Stimulated activated CD8-positive, alpha-beta memory T cell treated with anti-CD3 and anti-CD28 coated beads, Interleukin-4, amount 100 ng/mL, for 4 hours (primary cell): ENCODE measurements at places on chromosomes 2 and 18.

- no peak for DNase-seq
Observed at GRCh38 chr2:39706945-39707344, 41.2 kb downstream of the TMEM178A start.

DNA sequence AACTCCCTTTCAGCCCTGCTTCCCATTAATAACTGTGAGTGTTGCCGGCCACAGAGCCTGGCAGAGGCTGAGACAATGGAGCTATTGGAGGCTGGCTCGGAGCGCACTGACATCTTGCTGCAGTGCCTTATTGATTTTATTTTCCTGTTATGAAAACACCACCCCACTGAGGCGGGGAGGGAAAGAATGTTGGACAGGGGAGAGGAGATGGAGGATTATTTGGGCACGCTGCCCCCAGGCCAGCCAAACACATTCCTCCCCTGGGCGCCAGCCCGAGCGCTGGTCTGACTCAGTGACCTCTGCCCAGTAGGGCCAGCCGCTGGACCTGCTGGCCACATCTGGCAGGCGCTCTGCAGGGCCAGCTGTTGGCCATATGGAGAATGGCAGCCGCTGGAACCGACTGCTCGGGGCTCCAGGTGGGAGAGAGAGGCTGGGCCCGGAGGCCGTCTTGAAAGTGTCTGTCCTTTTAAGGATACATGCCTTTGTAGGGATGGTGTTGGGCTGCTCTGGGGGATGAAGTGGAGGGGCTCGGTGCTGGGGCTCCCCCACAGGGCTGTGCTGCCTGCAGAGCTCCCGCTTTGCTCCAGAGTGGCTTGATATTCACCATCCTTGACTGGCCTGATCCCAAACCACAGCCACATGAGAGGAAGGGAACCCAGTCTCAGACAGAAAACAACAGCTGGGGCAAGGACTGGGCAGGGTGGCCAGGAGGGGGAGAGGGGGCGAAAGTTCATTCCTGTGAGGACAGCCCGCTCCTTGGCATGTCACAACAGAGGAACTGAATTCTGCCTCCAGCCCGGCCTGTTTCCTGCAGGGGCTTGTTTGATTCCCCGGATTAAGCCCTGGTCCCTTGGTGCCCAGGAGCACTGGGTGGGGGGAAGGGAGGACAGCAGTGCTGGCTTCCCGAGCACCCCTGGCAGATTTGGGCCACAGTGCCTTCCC lies 179.0 kb downstream of the KLHL29 start:
- no peak for DNase-seq

DNA sequence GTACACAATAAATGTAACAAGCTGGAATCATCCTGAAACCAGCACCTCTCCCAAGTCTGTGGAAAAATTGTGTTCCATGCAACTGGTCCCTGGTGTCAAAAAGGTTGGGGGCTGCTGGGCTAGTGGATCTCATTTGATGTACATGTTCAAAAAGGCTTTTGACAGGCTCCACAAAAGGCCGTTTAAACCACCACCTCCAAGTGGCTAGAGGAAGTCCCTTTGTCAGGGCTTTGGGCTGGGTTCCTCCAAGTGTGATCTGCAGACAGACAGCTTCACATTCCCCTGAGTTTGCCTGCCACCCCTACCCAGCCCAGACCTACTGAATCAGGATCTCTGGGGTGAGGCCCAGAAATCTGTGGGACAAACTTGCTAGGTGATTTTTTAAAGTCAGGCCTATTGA lies 84.7 kb downstream of the TGFA start:
- DNase-seq, result no peak

DNA sequence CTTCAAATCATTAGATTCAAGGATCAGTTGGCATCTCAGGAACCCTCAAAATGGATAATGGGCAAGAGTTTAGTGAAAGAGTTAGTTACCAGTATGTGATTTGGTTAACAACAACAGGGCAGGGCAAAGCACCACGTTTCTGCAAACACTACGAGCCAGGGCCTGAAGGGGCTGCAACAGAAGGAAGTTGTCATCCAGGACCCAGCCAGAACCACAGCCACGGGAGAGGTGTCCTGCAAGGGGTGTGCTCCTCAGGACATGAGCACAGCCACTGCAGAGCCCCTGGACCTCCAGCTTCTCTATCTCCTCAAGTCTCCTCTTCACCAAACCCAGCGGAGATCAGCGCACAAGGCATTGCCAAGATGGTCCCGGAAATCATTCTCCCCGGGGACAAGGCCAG lies 173.3 kb upstream of the PIEZO2 start:
- no peak for DNase-seq

GRCh38 chr2:203737360-203737759 lies 30.9 kb downstream of the CD28 start:
- no peak for DNase-seq

- no peak for DNase-seq
Observed at GRCh38 chr2:119062179-119062578, 96.4 kb downstream of the C1QL2 start.

DNA sequence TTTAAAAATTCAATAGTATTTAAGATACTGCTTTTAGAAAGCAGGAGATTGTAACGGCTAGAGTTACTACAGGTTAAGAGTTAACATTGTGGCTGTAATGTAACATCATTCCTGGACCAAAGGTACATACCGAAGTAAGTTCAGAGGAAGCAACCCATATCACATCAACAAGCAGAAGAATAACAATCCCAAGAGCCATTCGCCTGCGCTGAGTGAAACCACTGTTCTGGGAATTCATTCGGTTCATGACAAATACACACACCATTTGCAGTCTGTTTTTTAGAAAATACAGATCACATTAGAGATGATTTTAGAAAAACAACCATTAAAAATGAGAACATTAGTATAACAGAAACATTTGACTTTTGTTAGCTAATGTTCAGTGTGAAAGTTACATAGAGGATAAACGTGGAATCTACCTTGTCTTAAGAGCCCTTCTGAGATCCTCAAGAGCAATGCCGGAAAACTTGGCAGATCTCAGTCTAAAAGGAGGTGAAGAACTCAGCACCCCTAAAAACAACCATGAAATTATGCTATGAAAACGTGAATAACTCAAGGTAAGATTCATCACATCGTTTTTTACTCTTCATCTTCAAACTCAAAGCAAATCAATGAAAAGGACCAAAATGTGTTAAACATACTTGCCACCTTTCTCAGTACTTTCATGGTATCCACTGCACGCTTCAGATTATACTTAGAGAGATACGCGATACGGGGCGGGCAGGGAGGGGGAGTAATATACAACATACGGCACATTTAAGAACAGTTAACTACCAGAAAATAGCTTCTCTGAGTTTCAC lies 1.2 kb downstream of the SLC35F5 start:
- DNase-seq, result no peak

GRCh38 chr18:75261430-75262223 lies 51.0 kb downstream of the TSHZ1 start:
- no peak for DNase-seq

DNA sequence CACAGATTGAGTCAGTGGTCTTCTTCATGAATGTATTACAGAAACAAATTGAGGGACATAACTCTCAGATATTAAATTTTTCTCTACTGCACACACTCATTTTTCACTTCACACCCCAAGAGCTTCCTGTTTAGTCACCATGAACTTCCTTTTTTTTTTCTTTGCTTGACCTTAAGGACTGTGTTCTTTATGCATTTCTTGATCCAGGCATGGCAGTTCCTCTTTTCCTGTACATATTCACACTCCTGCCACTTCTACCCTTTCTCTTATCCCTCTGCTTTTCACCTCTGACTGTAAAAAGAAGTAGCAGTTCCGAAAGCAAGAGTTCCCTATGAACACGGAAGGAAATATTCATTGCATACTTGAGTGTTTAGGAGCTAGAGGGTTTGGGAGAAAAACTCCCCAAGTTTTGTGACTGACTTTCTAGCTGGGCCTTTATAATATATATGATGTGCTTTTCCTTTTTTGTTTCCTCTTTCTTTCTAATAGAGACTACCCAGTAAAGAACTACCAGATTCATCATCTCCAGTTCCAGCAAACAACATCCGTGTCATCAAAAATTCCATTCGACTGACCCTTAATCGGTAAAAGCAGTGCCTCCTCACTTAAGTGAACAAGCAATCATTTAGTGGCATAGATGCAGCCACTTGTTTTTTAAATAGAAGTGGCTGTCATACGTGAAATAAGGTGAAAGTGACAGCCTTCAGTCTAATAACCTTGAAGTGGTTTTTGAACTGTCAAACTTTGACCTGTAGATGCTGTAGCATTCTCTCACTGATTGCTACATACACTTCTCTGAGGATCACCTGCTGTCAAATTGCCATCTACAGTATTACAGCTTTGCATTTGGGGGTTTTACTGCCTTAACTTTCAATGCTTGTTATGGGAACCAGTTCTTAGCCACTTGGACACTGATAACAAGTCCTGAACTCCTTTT lies 40.8 kb downstream of the PAPOLG start:
- no peak for DNase-seq

GRCh38 chr2:216687646-216688045 lies 7.7 kb downstream of the IGFBP5 start:
- no peak for DNase-seq

DNA sequence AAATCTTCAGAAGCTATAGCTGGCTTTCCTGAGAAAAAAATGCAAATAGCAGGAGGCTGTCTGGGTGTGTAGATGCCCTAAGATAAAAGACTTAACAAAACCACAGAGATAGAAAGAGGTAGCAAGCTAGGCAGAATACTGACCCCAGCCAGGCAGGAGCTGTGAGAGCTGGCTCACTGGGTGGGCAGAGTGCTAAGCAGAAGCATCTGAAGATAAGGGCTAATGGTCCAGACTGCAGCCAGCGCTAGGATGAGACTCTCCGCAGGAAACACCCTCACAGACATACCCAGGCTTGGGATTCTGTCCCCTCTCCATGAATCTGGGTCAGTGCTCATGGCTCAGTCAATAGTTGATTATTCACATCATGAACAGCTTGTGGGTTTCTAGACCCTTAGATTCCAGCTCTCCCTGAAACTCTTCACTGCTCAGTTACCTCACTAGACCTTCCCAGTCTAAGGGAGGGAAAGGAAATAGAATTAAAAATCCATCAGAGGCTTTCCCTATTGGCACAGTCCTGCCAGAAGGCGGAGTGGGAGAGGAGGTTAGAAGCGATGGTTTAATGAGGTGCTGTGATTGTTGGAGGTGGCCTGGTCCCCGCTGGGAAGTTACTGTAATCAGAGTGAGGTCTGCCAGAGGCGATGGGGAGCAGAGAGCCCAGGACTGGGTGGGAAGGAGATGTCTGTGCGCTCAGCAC lies 21.4 kb upstream of the CCBE1 start:
- DNase-seq, result no peak
